Activated T-cell treated with anti-CD3 and anti-CD28 coated beads, Interleukin-2, amount 50 U/mL, for 72 hours (primary cell): ENCODE measurements at places on chromosomes 16 and 17. TPM values are rescaled to one million over a fixed set of nuclear protein-coding genes. Genes with fewer than 3 reads are reported as not detected.
A peak's percentile ranks its signal among the peaks of the same experiment; 100 is the strongest.

The FDXR gene
- 44.3 TPM for total RNA-seq

The PPY gene
- total RNA-seq: not detected

GRCh38 chr16:84239909-84240308 lies at the start of gene KCNG4:
KCNG4 (minus strand) TSS chr16:84240012; CDS start chr16:84237485, 2,527 bp downstream.
- no peak for DNase-seq

DNA sequence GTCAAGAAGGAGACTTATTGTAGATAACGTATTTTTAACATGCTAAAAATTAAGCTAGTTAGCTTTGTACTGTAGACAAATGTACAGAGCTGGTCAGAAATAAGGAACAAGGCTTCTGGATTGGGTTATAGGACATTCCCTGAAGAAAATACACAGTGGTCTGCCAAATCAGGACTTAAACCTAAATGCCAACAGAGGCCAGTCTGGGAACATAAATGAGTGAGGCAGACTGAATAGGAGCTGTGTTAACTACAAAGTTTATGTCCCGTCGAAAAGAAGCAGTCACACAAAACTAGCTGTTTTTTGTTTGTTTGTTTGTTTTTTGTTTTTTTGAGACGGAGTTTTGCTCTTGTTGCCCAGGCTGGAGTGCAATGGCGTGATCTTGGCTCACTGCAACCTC lies 120.4 kb upstream of the C17orf78 start:
- DNase-seq: no peak

- DNase-seq: no peak
Observed at GRCh38 chr16:624526-625070, 6.2 kb upstream of the WFIKKN1 start.

The OR1A1 gene
- total RNA-seq: not detected

- DNase-seq: no peak
Observed at GRCh38 chr17:13437966-13438779, 163.6 kb downstream of the HS3ST3A1 start.

DNA sequence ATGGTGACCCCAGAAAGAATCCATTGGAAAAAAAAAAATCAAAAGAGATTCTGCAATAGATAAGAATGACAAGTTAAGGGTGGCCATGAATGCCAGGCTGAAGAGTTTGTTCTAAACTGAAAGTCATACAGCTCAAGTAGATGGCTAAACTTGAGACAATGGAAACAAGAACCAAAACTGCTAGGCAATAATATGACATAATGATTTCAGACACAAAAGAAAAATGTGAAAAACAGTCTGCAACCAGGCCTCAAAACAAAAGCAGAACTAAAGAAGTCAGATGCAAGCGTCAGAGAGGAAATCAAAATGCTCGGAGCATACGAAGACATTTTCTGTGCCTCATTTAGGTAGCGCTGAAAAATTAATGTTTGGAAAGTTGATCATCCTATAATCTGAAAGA lies 54.4 kb upstream of the YPEL2 start:
- no peak for DNase-seq

The KRT20 gene
- total RNA-seq: not detected

GRCh38 chr16:57343221-57343620 lies 15.4 kb upstream of the CCL22 start:
- DNase-seq: no peak

GRCh38 chr16:23836404-23837311 lies 875 bp downstream of the PRKCB start:
- peak; percentile 62 for DNase-seq

DNA sequence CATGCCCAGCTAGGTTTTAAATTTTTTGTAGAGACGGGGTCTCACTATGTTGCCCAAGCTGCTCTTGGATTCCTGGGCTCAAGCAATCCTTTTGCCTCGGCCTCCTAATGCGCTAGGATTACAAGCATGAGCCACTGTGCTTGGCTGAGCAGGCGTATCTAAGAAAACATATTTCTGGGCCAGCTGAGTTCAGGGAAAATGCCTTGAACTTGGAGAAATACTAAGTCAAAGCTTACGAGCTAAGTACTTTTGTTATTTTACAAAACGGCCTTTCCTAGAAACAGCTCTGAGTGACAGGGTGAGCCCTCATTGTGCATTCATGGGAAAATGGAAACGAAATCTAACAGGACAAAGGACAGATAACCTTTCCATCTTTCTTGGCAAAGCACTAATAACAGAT lies 24.7 kb downstream of the DNAI2 start:
- no peak for DNase-seq

DNA sequence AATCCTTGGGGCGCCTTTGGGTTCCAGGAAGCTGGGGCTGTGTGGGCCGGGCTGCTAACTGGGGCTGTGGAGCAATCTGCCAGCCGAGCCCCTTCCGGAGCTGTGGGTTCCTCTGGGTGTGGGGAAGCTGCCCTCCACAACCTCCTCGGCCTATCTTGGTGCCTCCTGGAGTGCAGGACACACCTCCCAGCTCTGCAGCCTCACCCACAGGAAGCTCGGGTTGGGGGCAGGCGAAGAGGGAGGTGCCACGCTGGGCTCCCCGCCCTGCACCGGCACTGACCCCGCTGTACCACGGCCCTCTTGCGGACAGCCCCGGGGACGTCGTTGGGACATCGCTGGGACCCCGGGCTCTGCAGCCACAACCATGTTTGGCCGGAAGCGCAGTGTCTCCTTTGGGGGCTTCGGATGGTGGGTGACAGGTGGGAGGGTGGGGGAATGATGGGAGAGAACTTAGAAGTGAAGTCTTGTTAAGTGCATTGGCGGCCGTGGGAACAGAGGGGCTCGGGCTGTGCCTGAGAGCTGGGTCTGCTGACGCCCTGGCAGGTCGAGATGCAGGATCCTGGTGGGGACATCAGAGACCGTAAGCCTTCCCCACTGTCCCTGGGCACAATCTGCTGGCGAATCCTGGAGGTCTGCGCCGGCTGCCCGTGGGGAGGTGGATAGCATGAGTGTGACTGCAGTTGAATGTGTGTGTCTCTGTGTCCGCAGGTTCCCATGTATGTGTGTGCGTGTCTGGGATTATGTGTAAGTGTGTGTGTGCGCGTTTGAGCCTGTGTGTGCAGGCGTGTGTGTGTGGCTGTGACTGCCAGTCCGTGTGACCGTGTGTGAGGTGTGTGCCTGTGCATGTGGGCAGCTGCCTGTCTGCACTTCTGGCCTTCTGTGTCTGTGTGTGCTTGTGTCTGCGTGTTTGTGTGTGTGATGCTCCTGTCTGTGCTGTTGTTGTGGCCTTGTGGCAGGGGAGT lies at the start of gene RAP1GAP2:
TSS of gene RAP1GAP2 (plus strand) at position 275 of the 962 bp plus-strand sequence. CDS start at position 365, 90 bp downstream.
- DNase-seq: peak; percentile 60

DNA sequence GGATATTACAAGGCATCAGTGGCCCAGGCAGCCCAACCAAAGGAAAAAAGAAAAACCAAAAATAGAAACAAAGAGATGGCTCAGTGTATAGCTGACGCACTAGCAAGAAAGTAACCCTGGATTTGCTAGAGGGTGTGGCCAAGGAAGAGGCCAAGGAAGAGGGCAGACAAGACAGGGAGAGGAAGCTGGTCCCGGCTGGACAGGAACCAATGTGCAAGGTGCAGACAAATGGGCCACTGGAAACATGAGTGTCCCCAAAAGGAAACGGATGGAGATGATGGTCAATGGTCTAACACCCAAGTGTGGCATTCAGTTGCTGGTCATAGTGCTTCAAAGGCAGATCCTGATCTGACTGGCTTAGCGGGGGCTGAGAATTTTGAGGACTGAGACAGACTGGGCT lies 10.7 kb downstream of the POLR3K start:
- no peak for DNase-seq

GRCh38 chr16:56193951-56194726 lies 2.9 kb downstream of the GNAO1 start:
- DNase-seq: peak; percentile 85

- DNase-seq: no peak
Observed at GRCh38 chr17:28473542-28473941, at the start of gene SLC13A2. SLC13A2 (plus strand) TSS chr17:28473644; CDS start chr17:28473713, 69 bp downstream.

The ZNF205 gene
- total RNA-seq: 0.12 TPM

DNA sequence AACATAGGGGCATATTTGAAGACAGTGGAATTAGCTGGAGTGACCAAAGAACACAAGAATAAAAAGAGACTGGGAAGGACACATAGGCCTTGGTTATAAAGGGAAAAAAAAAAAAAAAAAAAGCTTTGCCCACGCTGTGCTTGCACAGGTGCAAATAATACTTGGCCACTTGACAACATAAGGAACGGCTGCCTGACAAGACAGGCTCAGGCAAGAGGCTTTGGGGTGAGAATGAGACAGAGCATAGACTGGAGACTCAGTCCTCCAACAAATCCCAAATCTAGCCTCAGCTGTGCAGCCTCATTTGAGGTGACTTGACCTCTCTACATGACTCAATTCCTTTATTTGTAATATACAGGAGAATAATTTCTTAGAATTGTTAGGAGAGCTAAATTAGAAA lies 332.8 kb upstream of the DYNLRB2 start:
- DNase-seq: no peak

The GFAP gene
- total RNA-seq: not detected

GRCh38 chr16:81936209-81937000 lies 74.9 kb downstream of the SDR42E1 start:
- DNase-seq: no peak

DNA sequence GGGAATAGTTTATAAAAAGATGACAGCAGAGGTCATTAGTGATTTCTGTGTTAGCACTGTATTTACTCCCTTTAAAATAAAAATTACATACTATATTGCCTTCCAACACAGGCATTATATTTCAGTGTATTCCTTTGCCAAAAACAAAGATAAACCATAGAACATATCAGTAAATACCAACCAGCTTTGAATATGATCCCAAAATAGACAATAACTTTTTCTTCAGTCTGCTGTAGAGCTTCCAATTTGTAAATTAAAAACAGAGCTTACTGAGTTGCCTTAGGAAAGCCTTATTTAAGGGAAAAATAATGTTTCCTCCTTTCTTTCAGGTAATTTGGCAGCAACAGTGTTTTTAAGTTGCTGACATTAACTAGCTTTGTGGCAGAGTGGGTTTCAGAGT lies 352.1 kb upstream of the TBX2 start:
- DNase-seq: no peak

GRCh38 chr17:77371117-77371887 lies 230.5 kb downstream of the SEC14L1 start:
- no peak for DNase-seq

The SLX4 gene
- 15.7 TPM for total RNA-seq

- no peak for DNase-seq
Observed at GRCh38 chr17:6492892-6493674, 48.8 kb downstream of the PIMREG start.

The CIBAR2 gene
- total RNA-seq: not detected

GRCh38 chr16:56408379-56409098 lies 16.8 kb downstream of the AMFR start:
- DNase-seq: no peak

GRCh38 chr17:75832652-75833400 lies 11.4 kb downstream of the UNC13D start:
- DNase-seq: peak; percentile 20

The ADAP2 gene
- 1.5 TPM for total RNA-seq

DNA sequence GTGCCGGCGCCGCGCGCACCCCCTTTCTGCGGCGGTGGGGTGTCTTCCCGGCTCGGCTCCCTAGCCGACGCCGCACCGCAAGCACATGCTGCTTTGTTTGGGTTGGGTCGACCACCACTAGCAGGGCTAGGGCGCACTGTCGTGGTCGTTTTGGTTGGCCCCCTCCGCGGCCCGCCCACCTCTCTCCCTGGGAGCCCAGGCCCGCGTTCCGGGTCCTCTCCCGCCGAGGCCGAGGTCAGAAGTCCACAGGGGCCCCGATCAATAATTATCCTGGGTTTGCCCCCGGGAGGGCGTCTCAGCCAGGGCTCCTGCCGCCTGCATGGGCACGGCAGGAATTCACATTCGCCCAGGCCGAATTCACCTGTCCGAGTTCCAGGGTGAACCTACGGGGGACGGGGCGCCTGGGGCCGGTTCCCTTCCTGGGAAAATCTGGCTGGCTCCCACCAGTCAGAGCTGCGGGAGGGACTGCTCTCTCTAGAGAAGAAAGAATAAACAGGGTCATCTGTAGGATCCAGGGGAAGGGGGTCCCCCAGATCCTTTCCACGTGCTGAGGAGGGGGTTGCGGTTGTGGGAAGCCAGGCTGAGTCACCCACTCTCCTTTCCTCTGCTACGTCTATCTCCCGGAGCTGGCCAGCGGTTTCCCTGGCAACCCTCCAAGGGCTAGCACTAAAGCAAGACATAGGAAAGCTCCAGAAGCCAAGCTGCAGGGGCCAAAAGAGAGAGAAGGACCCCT lies 584 bp upstream of the STAT5B start:
- peak; percentile 37 for DNase-seq

The AHSP gene
- total RNA-seq: not detected

The GLP2R gene
- not detected for total RNA-seq

DNA sequence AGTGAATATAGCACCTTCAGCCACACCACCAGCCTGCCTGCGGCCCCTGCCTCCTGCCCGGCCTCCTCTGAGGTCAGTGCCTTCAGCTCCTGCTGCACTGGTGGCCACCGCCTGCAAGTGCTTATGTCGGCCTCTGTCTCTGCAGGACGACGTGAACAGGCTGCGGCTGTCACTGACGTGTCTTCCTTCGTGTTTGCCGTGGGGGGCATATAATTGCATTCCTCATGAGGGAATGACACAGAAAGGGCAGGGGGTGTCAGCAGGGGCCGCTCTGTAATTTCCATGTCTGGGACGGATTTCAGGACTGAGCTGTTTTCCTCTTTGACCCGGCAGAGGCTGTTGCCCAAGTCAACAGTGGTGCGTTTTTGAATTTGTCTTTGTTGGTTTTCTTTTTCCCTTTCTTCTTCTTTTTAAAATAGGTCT lies 28.5 kb downstream of the CMIP start:
- no peak for DNase-seq

DNA sequence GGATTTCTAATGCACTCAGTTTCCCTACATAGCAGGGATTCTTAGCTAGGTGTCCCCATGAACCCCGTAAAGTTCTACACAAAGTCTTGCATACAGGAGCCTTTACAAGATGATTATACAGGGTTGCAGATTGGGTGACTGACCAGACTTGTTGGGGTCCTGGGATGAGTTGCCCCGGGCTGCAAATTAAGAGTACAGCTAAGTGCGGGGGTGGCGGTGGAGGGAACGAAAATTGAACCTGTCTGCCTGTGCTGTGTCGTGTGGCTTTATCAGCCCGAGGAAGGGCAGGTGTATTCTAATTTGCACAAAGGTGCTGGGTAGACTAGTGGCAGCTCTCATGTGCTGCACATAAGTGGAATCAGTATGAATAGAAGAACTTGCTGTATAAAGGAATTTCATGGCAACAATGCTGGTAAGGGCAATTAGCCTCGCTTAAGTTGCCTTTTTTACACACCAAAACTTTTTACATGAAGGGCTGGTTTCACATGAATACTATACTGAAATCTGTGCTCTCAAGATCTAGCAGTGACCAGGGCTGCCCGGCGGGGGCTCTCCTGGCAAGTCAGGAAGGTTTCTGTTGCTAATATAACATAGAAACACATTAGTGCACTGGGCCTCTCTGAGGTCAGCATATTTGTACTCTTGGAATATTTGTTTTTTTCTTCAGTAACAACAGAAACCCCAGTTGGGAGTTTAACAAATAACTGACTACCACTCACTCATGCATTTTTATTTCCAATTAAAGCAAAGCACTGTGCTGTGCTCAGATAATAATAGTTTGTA lies 50.7 kb downstream of the ADCY7 start:
- no peak for DNase-seq

The MLKL gene
- total RNA-seq: 16.9 TPM

DNA sequence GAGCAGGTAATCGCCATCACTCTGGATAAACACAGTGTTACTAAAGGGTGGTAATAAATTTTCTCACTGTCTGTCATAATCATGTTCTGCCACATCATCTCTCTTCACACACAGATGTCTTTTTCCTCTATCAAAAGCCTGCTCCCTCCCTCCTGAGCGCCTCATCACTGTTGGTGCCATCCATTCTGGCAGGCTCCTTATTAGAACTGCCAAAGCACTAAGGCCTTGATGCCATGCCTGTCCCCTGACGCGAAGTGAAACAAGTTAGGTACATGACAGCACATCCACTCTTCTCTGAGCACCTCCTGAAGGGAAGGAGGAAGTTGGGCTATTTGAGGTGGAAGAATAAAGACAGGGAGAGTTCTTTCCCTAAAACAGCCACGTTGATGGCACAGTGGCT lies 38.2 kb upstream of the AXIN2 start:
- no peak for DNase-seq
